ENCODE measurements at places on chromosomes 5 and 9.
A peak's percentile ranks its signal among the peaks of the same experiment; 100 is the strongest.

GRCh38 chr9:119951090-119951489, 581.9 kb upstream of the BRINP1 start:
- DNase-seq = no peak

GRCh38 chr9:117377046-117377445, 37.8 kb downstream of the ASTN2 start:
- no peak for DNase-seq

DNA sequence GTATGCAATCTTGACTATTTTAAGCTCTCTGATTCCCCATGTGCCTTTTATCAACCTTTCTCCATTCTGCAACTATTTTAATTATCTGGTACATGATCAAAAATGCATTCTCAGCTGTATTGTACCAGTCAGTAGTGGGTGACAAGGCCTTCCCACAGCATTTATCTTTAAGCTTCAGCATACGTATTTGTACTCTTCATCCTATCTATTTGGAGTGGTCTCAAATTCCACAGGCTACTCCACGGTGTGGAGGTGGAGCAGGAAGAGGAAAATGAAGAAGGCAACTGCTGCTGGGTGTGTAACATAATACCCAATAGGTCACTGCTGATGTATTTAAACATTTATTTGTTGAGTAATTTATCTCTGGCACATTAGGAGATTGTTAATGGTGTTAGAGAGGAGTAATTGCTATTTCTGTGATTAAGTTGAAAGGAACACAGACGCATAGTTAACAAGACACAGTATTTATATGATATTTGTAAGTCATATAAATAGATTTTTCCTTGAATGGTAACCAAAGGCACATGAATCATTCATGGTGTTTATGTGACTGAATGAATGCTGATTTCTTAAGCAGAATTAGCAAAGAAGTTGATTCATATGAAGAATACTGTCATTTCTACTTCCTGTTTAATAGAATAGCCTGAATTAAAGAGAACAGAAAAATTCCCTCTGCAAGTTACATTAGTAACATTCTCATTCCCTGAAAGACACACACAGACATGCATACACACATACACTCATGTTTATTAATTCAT, 153.8 kb upstream of the NR3C1 start:
- DNase-seq = peak; percentile 10

GRCh38 chr5:56072863-56073766, 78.4 kb upstream of the IL6ST start:
- no peak for DNase-seq

GRCh38 chr9:95444160-95444559, 72.6 kb downstream of the PTCH1 start:
- DNase-seq = no peak

- DNase-seq = no peak
Observed at GRCh38 chr9:89853931-89854330, 249.1 kb downstream of the GADD45G start.

DNA sequence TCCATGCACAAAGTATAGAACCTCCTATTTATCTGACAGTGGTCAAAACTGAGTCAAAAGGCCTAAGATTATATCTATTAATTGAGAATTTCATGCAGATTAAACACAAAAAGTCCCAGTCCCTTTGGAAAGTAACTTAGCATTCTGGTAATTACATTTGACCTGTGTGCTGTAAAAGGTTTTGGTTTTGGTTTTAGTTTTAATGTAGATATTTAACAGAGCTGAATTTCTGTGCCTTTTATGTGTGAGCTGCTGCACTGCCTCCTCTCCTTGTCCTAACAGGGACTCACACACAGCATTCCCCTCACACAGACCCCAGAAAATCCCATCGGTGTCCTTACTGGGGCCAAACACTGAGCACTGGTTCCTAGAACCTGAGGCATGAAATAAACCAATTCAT, 31.0 kb upstream of the FSD1L start:
- no peak for DNase-seq

DNA sequence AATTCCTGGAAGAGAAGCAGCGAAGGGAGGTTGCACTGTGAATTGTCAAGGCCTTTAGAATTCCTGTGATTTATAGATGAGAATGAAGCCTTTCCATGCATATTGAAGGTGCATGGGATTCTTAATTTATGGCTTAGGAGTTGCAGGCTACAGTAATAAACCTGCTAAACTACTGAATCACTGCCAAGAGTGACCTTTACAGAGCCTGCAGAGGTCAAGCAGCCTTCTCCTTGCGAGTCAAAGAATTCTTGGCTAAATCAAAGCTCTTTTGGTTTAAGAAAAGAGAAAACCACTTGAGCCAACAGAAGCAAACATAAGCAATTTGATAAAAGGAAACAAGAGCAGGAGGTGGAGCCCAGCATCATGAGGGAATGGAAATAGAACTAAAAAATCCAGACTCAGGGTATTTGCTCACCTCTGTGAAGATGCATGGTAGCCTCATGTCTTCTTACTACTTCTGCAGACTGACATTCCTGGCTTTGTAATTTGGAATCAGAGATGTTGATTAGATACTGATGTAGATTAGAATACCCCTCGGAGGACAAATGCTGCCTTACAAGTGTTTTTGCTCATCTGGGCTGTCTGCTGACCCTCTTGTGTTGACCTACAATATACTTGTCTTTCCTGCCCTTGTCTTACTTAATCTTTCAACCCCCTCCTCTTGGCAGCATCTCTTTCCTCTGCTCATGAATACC, 90.3 kb upstream of the IFNK start:
- DNase-seq = no peak

GRCh38 chr9:88871669-88872068, 119.6 kb upstream of the S1PR3 start:
- DNase-seq = no peak

GRCh38 chr5:74765201-74765600, 1.7 kb downstream of the GFM2 start:
- peak; percentile 72 for DNase-seq

- no peak for DNase-seq
Observed at GRCh38 chr9:137391411-137391754, 31.6 kb downstream of the EXD3 start.

DNA sequence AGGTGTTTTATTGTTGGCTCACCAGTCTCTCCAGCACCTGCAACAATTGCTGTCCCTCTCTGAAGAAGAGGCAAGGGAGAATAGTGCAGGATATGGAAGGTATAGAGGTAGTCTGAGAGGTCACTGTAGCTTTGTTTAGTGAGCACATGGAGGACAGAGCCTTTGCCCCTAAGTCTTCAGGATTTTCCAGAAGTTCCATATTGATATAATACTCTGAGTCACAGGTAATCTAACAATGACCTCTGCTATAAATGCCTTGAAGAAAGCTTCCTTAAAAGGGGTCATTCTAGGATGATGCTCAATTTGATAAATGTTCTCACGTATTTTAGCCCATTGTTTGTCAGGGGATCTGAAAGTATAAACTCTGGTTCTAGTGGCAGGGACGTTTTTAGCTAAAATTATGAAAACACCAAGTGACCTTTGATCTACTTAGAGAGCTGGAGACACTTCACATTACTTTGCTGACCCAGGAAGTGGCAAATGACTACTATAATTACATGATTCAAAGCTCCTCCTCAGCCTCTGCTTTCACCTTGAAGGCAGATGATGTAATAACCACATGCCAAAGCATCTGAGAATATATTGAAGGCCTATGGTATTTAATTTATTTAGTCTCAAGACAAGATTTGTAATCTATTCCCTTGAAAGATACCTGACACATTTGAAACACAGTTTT, 366.9 kb upstream of the NUDT12 start:
- no peak for DNase-seq
